ENCODE measurements at places on chromosomes 6 and 20.

GRCh38 chr6:75091467-75092190, 114.2 kb downstream of the COL12A1 start:
- DNase-seq: no peak

GRCh38 chr6:118896339-118897136, 2.6 kb downstream of the ASF1A start:
- peak; percentile 82 for DNase-seq

DNA sequence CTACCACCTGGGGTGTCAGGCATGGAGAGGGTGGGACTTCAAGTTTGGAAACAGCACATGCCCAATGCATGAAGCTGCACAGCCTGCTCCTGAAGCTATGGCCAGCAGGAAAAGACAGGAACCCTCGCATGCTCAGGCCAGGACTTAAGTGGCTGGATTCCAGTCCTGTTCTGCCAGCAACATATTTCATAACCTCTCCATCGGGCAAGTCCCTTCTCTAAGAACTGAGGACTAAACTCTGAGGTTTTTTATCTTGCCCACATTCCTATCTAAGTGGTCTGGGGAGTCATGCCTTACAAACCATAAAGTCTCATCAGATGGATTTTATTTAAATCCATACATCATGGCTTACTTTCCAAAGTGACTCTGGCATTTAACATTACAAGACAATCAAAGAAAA, 27.5 kb upstream of the AGPAT4 start:
- DNase-seq: no peak

GRCh38 chr20:5913166-5913565, 37.2 kb downstream of the TRMT6 start:
- no peak for DNase-seq

GRCh38 chr20:25991051-25991755, 294.6 kb upstream of the ZNF337 start:
- DNase-seq: no peak

- DNase-seq: no peak
Observed at GRCh38 chr6:47700053-47700452, 1.7 kb downstream of the ADGRF4 start.

GRCh38 chr6:80959034-80959433, 793.4 kb downstream of the TENT5A start:
- DNase-seq: no peak

DNA sequence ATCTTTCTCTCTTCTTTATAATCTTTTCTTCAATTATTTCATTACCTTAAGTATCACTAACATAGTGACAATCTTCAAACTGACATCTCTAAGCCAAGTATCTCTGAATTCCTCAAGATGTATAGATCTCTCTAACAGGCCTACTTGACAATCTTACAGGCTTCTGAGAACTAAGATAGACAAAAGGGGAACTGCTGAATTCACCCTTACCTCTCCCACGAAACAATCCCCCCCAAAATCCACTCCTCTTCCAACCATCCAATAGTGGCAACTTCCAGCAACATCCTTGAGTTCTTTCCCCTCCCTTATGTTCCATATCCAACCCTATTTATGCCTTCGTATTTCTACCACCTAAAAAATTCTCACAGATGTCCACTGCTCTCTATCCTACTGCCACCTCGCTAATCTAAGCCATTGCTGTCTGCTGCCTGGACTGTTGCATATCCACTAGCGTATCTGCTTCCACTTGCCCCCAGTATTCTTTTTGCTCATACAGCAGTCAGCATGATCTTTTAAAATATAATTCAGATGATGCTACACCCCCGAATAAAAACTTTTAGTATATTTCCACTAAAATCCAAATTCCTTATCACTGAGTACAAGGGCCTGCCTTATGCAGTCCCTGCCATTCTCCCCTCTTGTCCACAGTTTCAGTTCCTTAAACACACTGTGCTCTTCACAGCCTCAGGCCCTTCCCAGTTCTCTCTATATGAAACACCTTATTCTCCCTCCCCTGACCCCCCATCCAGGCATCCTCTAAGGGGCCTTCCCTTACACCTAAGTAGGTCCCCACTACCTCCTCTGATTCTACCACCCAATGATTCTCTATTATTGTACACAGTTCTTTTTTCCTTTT, 8.0 kb downstream of the REPS1 start:
- DNase-seq: no peak

DNA sequence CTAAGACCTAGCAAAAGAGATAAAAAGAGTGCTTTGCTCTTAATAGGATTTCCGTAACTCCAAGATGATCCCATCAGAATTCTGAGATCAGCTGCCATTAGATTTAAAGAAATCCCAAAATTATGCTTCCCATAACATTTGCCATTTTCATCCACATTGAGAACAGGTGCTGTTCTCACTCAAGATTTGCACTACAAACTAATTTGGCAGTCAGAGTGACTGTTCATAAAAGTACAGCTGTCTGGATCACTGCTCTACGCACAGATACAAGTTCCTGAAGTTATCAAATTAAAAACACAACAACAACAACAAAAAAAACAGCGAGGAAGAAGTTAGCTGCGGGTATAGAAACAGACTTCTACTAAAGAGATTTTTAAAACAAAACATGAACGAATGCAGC, 58.1 kb downstream of the ASCC3 start:
- no peak for DNase-seq

GRCh38 chr6:111306104-111306888, 176.7 kb downstream of the REV3L start:
- no peak for DNase-seq

DNA sequence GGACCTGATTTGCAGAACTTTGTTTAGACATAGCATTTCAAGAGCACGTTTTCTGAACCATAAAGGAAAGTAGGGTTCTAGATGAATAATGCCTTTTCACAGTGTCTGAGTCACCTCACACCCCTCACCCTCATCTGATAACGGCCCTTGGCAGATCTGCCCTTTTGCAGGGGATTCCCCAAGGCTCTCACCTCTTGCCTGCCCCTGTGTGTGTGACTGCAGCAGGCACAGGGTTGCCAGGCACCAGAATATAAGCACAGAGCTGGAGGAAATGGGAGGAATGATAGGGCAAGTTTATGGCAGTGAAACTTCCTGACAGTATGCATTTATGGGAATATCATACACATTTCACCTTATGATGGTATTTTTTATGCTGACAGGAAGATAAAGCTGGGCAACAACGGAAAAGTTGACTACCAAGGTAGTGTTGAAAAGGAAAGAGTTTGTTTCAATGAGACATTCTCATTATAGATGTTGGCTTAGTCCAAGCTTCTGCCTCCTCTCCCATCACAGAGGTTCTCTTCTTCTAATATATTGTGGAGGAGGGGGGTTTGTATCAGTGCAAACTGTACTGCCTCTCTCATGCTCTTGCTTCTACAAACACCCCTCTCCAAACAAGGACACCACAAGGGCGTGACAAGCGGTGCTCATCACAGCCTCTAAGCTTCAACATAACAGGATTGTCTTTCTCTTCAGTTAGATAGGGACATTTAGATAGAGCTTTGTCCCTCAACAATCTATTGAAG, 101.5 kb upstream of the BACH2 start:
- peak; percentile 5 for DNase-seq

DNA sequence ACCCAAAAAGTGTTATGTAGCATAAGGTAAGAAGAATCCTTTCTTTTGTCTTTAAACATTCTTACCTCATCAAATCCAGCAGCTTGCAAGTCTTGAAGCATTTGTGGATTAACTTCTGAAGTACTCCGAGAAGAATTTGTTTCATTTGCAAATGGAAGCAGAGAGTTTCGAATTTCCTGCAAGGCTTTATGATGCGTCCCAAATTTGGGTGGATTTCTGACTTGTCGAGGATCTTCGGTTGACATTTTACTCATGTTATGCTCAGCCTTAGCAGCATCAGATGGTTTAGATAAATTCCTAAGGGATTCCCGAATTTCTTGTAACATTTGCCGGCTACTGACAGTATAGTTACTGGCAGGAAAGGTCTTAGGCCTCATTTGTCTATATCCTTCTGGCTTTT, 16.2 kb downstream of the LATS1 start:
- DNase-seq: no peak

DNA sequence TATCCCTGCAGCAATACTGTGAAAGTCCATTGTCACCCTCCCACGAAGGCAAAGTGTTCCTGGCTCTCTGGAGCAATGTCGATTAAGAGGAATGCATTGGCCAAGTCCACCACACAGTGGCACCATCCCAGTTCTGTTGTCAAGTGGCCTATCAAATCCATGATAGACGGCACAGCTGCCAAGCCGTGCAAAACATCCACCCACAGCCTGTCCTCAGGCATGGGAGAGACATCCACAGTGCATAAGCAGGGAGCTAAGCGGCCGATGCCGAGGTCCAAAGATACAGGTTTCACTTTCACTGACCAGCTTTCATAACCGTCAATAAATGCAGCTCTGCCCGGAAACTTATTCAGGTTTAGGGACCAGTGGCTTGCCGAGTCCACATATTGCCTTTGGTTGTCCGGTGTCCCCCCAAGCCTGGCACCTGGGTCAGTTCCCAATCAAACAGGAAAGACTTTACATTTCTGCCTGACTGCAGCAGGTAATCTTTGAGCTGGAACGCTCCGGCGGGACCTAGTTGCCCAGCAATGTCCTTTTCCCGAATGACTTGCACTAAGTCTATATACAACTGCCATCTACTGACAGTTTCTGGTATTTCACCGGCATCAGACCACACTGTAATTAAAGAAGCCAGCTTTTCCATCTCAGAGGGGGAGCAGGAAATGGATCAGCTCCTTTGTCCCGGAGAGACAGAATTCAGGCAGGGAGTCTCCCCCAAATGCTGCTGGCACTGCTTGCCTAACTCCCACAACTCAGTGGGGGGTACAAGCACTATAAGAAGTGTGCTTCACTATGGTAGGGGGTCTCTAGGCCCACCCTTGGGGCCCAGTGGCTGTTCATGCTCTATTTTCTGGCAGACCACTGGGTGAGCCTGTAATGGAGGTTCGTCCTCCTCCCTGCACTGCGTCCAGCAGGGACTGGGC, 6.3 kb downstream of the ZKSCAN3 start:
- DNase-seq: peak; percentile 88

DNA sequence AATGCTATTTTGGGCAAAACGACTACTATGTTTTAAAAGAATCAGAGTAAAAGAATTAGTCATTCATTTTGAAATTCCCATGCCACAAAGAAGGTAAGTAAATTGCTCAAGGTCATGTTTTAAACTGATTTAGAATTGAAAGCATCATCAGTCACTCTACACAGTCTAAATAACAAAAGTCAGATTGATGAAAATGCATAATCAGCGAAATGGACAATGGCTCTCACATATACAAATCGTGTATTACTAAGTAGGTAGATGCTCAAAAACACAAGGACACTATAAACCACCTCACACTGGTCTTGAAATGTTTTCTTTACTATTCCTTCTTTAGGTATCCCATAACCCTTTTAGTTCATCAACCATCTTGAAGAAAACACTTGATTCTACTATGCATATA, 135.4 kb downstream of the OPN5 start:
- DNase-seq: no peak

DNA sequence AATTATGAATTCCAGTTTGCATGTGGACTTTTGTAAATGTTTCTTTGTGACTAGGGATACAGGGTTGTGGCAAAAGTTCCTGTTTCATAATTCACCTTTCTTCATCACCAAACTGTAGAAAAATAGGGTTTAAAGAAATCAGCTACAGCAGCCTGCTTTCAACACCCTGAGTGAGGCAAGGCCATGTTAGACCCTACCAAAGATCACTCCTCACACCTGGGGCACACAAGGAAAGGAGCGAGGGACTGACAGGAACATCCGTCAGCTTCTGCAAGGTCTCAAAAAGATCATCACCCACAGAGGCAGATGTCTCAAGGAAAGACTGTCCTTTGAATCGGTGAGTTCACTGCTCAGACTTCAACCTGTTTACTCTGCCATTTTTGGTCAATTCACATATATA, 10.5 kb upstream of the STX11 start:
- no peak for DNase-seq

DNA sequence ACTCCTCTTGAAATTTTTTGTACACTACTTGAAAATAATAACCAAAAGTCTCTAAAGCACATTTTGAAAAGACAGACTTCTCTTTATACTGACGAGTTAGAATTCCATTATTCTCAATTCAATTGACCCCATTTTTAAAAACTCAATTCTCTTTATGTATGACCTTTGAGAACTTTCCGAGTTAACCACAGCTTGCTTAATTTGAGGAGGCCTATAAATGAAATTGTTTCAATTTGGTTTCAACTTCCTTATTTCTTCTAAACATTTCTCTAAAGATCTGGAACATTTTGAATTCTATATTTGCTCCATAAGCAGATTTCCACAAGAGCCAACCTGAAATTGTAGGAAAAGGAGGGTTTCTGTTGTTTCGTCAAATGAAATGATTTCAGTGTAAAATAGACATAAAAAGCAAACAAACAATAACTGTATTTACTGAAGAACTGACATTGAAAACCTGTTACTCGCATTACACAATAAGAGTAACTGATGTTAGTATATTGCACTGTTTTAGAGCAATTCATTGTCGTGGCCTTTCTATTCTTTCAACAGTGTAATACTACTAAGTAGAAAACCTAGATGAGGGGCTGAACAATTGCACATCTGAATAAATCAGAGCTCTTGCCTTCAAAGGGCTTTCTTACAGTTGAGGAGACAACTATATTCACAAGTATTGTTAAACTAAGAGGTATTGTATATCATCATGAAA, 223.6 kb downstream of the HIVEP2 start:
- DNase-seq: no peak

GRCh38 chr20:51651921-51652549, 109.5 kb upstream of the NFATC2 start:
- DNase-seq: no peak

GRCh38 chr6:15501826-15502445, 160.9 kb downstream of the DTNBP1 start:
- no peak for DNase-seq

DNA sequence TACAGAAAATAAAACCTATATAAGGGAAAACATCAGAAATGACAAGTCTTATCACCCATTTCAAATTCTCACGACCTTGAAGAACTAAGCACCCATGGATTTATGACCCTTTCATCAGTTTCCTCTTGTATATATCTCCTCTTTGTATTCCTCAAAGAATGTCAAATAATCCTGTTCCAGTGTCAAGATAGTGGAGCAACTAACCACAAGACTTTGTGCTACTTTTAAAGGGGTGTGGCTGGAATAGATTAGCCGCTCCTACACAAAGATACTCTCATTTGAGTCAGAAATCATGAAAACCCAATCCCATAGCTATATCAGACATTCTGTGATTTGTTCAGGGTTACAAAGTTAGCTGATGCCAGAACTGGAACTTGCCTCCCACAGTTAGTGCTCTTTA, 6.6 kb downstream of the REPS1 start:
- no peak for DNase-seq

DNA sequence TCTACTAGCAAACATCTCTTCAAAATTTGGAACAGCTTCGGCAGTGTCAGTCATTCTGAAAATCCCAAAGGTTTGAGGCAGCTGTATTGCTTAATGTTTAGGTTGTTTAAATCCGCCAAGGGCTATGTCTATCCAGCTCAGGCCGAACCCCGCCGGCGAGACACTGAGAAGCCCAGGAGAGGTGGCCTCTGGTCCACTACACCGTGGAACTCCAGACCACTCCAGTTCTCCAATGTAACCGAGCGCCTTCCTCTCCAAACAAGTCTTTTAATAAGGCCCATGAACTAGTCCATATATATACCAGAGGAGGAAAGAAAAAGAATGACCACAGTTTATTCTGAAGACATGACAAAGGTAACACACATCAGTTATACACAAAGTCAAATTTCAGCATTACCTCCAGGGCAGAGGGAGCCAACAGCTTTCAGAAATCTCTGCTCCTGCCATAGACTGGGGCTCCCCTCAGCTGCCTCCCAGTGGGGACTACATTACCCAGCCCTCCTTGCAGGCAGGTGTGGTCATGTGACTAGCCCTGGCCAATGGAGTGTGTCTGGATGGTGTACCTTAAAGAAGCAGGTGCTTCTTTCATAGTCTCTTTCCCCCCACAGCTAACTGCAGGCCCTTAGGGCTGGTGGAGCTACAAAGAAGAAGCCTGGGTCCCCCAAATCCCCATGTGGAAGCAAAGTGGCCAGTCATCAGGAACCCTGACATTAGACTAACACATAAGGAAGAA, at the start of gene RAMACL:
Gene RAMACL (minus strand): TSS at position 255 of the 733 bp plus-strand sequence. CDS start 201 bp downstream, at position 54.
- DNase-seq: no peak
